ENCODE measurements at places on chromosomes 4 and X. TPM values are rescaled to one million over a fixed set of nuclear protein-coding genes. Genes with fewer than 3 reads are reported as not detected.

The CYP2U1 gene
- 4.0 TPM for total RNA-seq

DNA sequence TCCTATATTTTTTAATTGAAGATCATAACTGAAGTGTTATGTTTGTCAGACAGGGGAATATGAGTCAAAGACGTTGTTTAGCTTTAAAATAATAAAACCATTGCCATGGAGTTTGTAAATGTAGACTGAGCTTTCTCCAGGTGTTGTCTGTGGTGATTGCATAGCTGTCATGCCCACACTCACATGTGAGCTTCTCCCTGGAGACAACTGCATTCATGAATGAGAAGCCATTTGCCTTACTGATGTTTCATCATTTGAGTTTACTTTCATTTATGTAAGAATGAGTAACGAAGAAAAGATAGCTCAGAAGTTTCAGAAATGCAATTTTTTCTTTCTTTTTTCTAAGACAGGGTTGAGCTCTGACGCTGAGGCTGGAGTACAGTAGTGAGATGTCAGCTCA lies 339.1 kb downstream of the GALNTL6 start:
- no peak overlapping the region for H3K4me3 ChIP-seq
- DNase-seq: no peak
- H3K27me3 ChIP-seq: no peaks in the 10 kb centered on the region

DNA sequence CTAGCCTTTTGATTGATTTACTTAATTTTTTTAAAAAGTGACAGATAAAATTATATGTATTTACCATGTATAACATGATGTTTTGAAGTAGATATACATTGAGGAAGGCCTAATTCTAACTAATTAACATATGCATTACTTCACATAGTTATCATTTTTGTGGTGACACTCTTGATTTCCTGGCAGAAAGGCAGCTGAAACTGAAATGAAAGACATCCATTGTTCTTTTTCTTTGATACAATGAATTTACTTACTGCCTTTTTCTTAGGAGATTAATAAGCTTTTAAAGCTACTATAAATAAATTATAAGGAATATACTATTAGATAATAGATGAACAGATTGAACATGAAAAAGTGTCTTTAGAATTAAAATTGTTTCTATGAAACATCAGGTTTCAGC lies 26.7 kb downstream of the ANKRD50 start:
- H3K27ac ChIP-seq: no peak overlapping the region
- DNase-seq: no peak
- no peaks in the 10 kb centered on the region for H3K27me3 ChIP-seq

GRCh38 chr4:122889726-122890125 lies 32.7 kb downstream of the NUDT6 start:
- H3K27me3 ChIP-seq: no peaks in the 10 kb centered on the region
- H3K4me3 ChIP-seq: no peak overlapping the region
- no peak overlapping the region for H3K27ac ChIP-seq
- DNase-seq: no peak
- no peaks in the 10 kb centered on the region for H3K36me3 ChIP-seq

The RS1 gene
- total RNA-seq: not detected

The HTR2C gene
- not detected for total RNA-seq

GRCh38 chr4:7876201-7876875 lies 63.3 kb downstream of the AFAP1 start:
- no peaks in the 10 kb centered on the region for H3K36me3 ChIP-seq
- peak; percentile 21 for DNase-seq
- H3K4me1 ChIP-seq: peaks cover 5% of the 10 kb centered on the region
- no peaks in the 10 kb centered on the region for H3K27me3 ChIP-seq
- peak overlapping the region; percentile 44 for H3K27ac ChIP-seq

The LUZP4 gene
- not detected for total RNA-seq

The GABRQ gene
- not detected for total RNA-seq

- DNase-seq: no peak
- no peak overlapping the region for H3K27ac ChIP-seq
- H3K4me1 ChIP-seq: no peaks in the 10 kb centered on the region
Measured at GRCh38 chr4:96097693-96098092, 257.8 kb downstream of the PDHA2 start.

DNA sequence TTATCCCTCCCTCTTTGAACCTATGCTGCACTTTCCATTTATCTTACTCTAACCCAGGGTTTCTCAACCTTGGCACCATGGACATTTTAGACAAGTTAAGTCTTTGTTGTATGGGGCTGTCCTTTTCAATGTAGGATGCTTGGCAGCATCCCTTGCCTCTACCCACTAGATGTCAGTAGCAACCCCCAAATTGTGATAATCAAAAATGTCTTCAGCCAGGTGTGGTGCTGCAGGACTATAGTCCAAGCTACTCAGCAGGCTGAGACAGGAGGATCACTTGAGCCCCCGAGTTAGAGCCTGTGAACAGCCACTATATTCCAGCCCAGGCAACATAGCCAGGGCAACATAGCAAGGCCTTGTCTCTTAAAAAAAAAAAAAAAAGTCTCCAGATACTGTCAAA lies 7.0 kb downstream of the LRCH2 start:
- DNase-seq: no peak
- no peaks in the 10 kb centered on the region for H3K4me1 ChIP-seq
- H3K27me3 ChIP-seq: no peaks in the 10 kb centered on the region
- no peak overlapping the region for H3K4me3 ChIP-seq
- no peak overlapping the region for H3K27ac ChIP-seq
- no peaks in the 10 kb centered on the region for H3K36me3 ChIP-seq

- no peaks in the 10 kb centered on the region for H3K4me1 ChIP-seq
- H3K27me3 ChIP-seq: no peaks in the 10 kb centered on the region
- DNase-seq: no peak
- no peak overlapping the region for H3K4me3 ChIP-seq
Measured at GRCh38 chrX:906586-906985, 276.0 kb downstream of the SHOX start.

GRCh38 chr4:54657551-54658251 lies at the start of gene KIT:
Gene KIT, plus strand, starts transcription at chr4:54657957. Its CDS starts 58 bp downstream, at chr4:54658015.
- no peaks in the 10 kb centered on the region for H3K36me3 ChIP-seq
- no peaks in the 10 kb centered on the region for H3K27me3 ChIP-seq
- H3K27ac ChIP-seq: no peak within 1 kb of the TSS
- no peak for DNase-seq

GRCh38 chr4:3770323-3771163 lies 4.4 kb downstream of the ADRA2C start:
- no peak overlapping the region for H3K27ac ChIP-seq
- H3K4me3 ChIP-seq: no peak overlapping the region
- no peak for DNase-seq
- H3K27me3 ChIP-seq: peaks cover 2% of the 10 kb centered on the region

The SASH3 gene
- 190 TPM for total RNA-seq

GRCh38 chr4:112536123-112536522 lies 20.1 kb upstream of the NEUROG2 start:
- H3K36me3 ChIP-seq: no peaks in the 10 kb centered on the region
- H3K27ac ChIP-seq: no peak overlapping the region
- H3K4me3 ChIP-seq: no peak overlapping the region

DNA sequence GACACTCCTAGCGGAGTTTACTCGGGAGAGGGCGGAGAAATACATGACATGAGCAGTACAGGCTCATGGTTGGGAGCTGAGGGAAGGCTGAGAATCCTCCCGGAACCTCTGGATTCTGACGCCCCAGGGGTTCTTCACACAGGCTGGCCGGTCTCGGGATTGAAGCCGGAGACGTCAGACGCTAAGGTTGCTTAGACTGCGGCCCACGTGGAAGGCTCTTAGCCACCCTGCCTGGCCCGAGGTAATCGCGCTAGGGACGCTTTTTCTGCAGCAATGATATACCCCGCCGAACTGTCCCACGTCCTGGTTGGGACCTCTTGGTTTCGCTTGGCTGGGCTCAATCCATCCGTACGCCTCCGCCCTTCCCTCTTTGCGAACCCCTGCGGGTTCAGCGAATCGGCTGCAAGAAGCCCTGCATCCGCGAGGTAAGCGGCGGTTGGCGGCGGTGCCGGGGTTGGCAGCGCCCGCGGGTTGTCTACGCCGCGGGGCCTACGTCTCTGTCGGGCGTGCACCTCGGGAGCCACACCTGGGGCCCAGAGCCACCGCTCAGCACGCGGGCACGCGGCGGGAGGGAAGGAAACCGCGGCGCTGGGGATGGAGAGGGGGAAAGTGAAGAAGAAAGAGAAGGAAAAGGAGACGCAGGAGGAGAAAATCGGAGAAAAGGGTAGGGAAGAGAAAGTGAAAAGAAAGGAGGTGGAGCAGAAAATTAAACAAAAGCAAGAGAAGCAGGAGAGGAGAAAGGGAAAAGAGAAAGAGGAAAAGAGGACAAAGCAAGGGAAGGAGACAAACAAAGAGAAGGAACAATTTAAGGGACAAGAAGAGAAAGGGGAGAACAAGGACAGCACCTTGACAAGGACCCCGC lies at the start of gene ARL9:
ARL9 (plus strand) TSS at position 523 of the 862 bp plus-strand sequence; CDS start at position 595, 72 bp downstream.
- H3K27ac ChIP-seq: peak within 1 kb of the TSS; percentile 44
- H3K27me3 ChIP-seq: no peaks in the 10 kb centered on the region
- peaks cover 3% of the 10 kb centered on the region for H3K36me3 ChIP-seq
